ENCODE measurements at places on chromosomes 11 and 22.
A peak's percentile ranks its signal among the peaks of the same experiment; 100 is the strongest.

GRCh38 chr22:43542681-43543521 lies 131.1 kb downstream of the MPPED1 start:
- no peak for DNase-seq

GRCh38 chr11:118979434-118979833 lies 7.9 kb downstream of the FOXR1 start:
- DNase-seq = no peak

DNA sequence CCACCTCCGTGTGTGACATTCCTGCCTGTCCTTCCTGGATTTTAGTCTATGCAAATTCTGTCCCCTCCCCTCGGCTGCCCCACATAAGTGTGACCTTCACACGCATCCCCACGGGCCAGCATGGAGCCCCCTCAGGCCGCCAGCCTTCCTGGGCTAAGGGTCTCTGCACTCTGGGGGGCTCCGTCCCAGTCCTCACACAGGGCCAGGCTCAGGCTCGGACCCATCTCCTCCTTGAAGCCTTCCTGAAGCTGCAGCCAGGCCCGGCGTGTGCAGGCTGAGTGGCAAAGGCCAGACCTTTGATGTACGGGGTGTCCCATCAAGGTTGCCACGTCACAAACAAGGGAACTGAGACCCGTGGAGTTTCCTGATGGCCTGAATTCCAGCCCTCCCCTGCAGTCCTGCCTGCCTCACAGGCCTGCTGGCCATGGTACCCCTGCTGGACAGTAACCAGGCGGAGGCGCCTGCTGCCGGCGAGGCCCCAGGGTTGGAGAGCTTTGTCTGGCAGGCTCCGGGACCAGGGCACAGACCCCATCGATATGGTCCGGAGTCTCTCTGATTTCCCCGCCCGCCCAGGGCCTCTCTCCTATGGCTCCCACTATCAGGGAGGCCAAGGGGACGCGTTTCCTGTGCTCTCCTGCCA lies 791.7 kb downstream of the BRD1 start:
- no peak for DNase-seq

GRCh38 chr11:78418584-78419211 lies 1.1 kb upstream of the GAB2 start:
- no peak for DNase-seq

DNA sequence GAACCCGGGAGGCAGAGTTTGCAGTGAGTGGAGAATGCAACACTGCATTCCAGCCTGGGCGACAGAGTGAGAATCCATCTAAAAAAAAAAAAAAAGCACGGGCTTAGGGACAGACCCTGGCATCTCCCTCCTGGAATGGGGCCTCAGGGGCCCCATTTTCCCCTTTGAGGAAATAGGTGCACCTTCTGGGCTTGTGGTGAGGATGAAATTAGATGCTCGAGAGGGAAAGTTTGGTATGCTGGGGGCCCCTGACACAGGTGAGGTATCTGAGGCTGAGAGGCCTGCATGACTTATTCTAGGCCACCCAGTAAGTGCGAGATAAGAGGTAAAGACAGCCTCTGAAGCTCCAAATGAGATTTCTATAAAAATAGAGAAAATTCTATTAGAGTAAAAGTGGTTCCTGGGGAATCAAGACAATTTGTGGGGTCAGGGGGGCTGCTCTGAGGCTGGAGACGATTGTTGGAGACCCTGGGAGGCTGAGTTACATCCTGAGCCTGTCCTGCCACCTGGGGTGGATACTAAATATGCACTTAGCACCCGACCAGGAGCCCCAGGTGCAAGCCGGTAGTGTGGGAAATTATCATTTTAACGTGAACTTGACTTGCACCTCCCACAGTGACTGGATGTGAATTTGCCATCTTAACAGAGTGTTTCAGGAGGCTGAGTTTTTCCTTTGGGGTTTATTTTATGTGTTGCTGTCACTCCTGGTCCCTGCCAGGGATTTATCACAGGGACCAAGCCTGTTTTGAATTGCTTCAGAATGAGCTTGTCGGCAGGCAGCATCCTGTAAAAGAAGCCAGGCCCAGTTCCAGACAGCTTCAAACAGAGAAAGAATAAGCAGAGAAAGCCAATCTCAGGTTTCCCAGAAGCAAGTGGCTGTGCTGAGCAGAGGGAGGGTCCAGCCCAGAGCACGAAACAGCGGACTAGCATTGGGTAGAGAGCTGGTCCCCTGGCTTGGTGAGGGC lies 48.4 kb upstream of the TSKU start:
- no peak for DNase-seq

GRCh38 chr11:62560566-62561103 lies 13.1 kb downstream of the EEF1G start:
- DNase-seq = peak; percentile 24

- DNase-seq = no peak
These were observed 29.5 kb upstream of the TESMIN start for GRCh38 chr11:68780829-68781228.

GRCh38 chr22:47563406-47564157 lies 801.1 kb downstream of the TBC1D22A start:
- DNase-seq = no peak

GRCh38 chr11:80414181-80415165 lies 973.6 kb upstream of the TENM4 start:
- DNase-seq = no peak

DNA sequence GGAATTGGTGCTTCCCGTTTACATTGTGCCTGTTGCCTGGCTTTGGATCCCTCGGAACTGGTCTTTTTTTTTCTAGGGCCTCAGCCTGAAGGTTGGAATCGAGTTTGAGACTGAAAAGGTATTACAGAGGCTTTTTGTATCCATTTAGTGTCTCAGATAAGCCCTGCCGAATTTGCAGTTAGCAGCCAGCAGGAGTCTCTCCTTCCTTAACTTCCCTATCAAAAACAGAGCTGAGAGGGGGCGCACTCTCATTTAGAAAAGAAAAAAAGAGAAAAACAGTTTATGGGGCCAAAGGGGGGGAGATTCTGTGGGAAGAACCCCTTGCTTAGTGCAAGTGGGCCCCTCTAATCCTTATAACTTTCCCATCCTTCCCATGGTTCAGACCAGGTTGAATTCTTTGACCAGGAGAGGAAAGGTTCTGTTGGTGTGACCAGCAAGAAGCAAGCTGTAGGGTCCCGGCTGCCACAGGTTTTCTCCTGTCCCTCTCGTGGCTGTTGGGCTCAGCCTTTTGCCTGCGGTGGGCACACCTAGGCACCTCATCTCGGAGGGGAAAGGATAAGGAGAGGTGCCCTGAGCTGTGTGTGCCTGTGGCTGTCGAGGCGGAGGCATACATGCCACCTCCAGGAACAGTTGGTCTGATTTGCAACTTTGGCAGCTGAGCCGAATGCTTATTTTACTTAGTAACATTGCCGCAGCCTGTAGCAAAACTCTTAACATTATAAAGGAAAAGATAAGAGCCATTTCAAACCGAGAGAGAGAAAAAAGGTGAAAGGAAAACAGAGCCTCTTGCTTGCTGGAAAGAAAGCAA lies 565.0 kb upstream of the CNTN5 start:
- no peak for DNase-seq

DNA sequence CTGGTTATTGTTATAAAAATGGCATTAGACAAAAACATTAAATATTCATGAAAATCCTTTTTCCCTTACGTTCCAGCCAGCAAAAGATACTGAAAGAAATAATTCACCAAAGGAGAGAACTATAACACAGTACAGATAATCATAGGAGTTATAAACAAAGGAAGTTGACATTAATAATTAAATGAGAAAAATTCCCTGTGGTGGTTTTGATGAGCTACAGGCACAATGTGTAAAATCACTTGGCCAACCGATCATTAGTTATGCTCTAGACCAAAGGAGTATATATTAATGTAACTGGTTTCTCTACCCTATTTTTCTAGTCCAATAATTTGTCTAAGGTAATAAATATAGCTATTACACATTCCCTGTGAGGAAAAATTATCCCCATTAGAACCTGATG lies 534.7 kb downstream of the CNTN5 start:
- DNase-seq = no peak

- DNase-seq = no peak
These were observed 673 bp upstream of the SHANK2 start for GRCh38 chr11:71252770-71253730.

GRCh38 chr11:64831411-64831891 lies 13.0 kb downstream of the CDC42BPG start:
- no peak for DNase-seq

- DNase-seq = no peak
These were observed 36.2 kb upstream of the PAK1 start for GRCh38 chr11:77510095-77510494.

- DNase-seq = no peak
These were observed at the start of gene TRPM5 for GRCh38 chr11:2443881-2444820. TRPM5 (minus strand) TSS chr11:2444514; CDS start chr11:2423036, 21,478 bp downstream.

- DNase-seq = peak; percentile 75
These were observed 5.7 kb downstream of the FTH1 start for GRCh38 chr11:61961570-61962212.

DNA sequence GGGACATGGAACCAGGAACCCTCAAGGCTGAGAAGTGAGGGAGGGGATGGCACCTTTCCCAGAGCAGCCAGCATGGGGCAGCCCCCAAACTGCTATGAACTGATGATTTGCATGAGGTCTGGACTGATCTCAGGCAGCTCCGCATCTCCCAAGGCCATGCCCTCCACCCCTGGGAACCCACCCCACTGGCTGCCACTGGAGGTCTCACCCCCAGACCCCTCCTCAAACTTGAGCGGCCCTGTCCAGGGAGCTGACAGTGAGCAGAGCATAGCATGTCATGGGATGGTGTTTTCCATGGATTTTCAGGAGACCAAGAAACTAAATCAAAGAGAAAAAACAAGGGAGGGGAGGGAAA lies 46.8 kb downstream of the NRXN2 start:
- DNase-seq = no peak

DNA sequence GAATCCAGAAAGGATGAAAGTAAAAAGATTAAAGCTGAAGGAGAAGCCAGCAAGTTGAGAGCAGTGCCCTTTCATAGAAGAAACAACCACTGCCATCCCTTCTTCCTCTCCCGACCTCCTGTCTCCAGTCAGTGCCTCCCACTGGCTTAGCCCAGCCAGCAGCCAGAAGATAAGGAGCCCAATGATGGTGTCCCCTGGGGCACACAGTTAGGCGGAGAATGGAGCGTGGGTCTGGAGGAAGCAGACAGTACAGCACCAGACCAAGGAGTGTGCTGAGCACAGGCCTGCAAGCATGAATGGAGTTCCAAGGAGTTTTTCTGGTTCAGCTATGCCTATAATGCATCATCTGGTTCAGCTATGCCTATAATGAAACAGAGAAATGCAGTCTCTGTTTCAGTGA lies 54.3 kb upstream of the TNRC6B start:
- DNase-seq = no peak

GRCh38 chr22:48182031-48182430 lies 1419.6 kb downstream of the TBC1D22A start:
- DNase-seq = no peak

DNA sequence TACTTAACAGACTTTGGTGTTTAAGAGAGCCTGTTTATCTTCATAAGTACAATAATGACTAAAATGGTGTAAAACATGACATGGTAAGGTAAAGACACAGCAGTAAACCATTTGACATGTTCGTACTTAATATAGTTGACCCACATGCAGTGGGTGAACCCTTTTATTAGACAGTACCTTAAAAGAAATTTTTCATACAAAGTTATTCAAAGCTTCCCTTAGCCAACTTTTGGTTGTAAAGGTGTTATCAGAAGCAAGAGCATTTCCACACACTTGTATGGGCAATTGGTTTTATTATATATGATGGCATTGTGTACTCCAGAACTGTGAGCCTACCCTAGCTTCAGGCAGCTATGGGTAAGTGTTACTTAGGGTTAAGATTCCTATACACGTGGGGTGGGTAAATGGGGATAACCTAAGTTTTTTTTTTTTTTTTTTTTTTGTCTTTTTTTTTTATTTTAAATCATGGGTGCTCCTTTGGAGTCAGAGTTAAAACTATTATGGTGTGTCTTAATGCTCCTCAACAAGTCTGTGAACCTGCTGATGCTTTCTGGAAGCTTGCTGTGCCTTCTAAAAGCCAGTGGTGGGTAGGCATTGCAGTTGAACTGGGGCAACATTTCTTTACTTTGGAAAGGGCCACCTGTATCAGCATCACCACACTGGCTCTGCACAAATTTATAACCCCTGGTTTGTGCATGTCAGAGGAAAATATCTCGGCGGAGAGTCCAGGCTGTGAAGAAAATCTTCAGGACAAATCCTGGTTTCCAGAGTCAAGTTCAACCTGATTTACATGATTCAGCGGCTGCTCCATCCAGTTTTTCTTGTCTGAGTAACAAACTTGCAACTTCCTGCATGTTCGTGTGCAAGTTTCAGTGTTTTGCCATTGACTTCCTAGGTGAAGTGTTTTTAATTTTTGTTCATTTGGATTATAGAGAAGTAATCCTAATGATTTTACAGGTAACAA lies 3.3 kb downstream of the PCF11 start:
- DNase-seq = no peak

DNA sequence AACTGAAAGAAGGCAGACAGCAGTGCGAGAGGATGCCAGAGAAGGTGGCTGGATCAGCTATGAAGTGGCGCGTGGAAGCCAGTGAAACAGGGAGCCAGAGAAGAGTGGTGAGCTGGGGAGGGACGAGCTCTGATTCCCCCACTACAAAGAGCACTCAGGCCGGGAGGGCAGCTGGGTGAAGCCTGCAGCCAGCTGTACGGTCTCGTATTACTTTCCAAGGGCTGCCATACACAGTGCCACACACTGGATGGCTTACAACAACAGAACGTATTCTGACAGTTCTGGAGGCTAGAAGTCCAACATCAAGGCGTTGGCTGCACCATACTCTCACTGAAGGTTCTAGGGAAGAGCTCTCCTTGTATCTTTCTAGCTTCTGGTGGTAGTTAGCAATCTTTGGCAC lies 47.1 kb upstream of the WNT11 start:
- DNase-seq = no peak

DNA sequence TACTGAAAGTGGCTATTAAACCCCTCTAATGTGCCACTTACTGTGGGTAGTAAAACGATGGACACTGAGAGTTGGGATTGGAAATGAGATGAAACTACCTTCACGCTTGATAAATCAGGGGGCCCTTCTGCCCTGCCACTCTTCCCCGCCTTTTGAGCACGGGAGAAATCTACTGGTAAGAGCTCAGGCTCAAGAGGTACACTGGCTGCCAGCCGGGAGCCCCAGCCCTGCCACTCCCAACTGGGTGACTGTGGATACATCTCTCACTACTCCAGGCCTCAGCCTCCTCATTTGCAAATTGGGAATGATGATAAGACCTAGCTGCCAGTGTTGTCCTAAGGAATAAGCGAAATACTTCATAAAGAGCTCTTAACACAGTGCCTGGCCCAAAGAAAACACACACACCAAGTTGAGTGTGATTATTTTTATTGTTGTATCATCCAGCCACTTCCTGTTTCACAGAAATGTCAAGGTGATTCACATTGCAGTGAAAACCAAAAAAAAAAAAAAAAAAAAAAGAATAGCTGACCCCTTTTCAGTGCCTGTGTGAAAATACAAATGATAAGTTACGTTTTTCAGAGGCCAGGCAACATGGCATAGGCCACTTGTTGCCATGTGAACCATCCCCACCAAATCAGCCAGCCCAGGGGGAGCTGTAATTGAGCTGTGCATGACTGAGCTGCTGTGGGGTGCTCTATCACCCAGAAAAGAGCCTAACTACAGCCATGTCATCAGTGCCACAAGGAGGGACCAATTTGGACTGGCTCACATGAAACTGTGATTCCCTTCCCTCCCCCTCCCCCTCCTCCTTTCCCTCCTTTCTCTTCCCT lies 4.4 kb upstream of the ZNRD2 start:
- no peak for DNase-seq

Measured in anterior cingulate cortex (tissue), 58 donors.